ENCODE measurements at places on chromosomes 16 and 17.

DNA sequence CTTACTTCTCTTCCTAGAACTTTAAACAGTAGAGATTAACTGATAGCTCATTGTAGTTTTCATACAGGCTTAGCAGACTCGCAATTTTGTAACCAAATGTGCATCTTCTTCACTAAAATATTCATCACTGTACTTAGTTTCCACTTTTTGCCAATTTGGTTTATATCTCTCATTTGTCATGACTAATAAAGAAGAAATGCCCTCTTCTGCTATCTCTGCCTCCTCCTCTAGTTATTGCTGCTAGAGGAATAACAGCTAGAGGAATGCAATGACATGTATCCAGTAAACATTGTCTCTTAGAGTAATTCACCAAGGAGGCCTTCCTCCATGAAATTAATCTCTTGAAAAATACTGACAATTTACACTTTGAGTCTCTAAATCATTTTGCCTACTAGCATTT lies 115.5 kb upstream of the COX10 start:
- DNase-seq: no peak

DNA sequence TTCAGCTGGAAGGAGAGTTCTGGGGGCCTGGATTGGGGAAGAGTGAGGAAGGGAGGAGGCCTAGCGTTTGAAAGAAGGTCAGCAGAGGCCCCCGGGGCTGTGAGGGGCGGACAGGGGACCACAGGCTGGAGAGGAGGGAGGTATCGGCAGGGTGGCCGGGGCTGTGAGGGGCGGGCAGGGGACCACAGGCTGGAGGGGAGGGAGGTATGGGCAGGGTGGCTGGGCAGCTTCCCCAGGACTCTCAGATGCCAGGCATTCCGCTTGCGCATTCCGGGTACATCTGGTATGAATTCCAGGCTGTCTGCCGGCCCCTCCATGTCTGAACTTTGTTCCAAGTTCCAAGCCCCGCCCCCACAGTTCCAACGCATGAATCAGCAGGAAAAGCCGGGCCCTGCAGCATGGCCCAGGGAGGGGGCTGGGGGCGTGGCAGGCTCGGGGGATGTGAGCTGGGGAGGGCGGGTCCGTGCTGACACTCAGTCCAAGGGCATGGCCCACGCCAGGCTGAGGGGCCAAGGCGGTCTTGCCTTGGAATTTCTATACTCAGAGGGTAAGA lies 4.3 kb upstream of the TLCD2 start:
- DNase-seq: peak; percentile 59

DNA sequence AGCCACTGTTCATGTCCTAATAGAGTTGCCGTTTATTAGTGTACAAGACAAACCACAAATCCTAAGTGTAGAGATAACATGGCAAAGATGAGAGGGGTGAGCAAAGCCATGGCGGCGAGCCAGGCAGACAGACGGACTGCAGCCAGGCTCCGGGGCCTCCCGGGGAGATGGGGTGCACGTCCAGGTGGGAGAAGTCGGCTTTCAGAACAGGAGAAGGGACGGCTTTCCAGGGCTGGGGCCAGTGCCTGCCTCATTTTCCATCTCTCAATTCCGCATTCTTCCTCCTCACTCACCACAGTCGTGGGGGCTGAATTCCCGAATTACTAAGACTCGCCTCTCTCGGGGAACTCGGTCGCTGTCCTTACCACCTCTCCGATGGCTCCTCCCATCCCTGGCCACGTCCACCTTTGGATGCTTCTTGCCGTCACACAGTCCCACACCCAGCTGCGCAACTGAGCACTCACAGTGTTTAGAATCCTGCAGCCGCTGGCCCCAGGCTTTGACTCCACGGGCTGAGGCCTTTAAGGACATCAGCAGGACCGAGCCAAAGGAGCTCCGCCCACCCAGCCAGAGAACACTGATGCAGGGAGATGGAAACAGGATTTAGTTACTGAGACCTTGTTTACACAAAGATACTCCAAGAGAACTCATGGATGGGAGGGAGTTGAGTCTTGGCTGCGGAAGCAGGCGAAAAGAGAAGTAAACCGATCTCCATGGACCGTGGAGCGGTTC lies 59.7 kb downstream of the RNF112 start:
- DNase-seq: no peak

- DNase-seq: no peak
These were observed 12.0 kb downstream of the AMFR start for GRCh38 chr16:56413381-56413780.

DNA sequence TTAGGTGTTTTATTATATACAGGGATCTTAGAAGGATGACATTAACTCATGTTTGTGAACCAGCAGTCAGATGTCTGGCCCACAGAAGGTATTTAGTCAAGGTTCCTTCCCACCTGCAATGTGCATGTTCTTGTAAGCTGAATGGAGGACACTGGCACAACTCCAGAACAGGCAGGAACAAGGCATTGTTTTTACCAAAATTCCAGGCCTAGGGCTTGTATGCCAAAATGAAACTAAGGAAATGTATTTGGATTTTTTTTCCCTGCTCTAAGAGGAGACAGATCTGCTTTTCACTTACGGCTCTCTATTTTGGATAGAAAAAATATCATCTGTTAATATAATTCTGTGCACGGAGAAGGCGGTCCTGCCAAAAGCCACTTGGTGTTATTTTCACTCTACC lies 312.5 kb downstream of the GRIN2A start:
- no peak for DNase-seq

- DNase-seq: no peak
These were observed 49.2 kb downstream of the SREBF1 start for GRCh38 chr17:17787568-17787967.

- DNase-seq: no peak
These were observed at the start of gene CES1 for GRCh38 chr16:55832773-55833691. Gene CES1, minus strand, starts transcription at chr16:55833096. Its CDS starts 41 bp downstream, at chr16:55833055.

- peak; percentile 80 for DNase-seq
These were observed at the start of gene SREBF1 for GRCh38 chr17:17836818-17837379. Gene SREBF1, minus strand, starts transcription at chr17:17836986. Its CDS starts 169 bp downstream, at chr17:17836817.

GRCh38 chr16:75758215-75758614 lies 31.9 kb upstream of the CPHXL start:
- no peak for DNase-seq

GRCh38 chr16:4339909-4340308 lies 11.2 kb downstream of the PAM16 start:
- DNase-seq: no peak

GRCh38 chr17:45246861-45247428 lies 14.9 kb downstream of the SPATA32 start:
- DNase-seq: no peak

Data from stimulated activated CD4-positive, alpha-beta T cell treated with anti-CD3 and anti-CD28 coated beads, Interleukin-15, amount 100 ng/mL, for 24 hours (primary cell).